CD4-positive, alpha-beta T cell treated with Interleukin-10 for 1 hour (primary cell): ENCODE measurements at places on chromosomes 7 and 10.

DNA sequence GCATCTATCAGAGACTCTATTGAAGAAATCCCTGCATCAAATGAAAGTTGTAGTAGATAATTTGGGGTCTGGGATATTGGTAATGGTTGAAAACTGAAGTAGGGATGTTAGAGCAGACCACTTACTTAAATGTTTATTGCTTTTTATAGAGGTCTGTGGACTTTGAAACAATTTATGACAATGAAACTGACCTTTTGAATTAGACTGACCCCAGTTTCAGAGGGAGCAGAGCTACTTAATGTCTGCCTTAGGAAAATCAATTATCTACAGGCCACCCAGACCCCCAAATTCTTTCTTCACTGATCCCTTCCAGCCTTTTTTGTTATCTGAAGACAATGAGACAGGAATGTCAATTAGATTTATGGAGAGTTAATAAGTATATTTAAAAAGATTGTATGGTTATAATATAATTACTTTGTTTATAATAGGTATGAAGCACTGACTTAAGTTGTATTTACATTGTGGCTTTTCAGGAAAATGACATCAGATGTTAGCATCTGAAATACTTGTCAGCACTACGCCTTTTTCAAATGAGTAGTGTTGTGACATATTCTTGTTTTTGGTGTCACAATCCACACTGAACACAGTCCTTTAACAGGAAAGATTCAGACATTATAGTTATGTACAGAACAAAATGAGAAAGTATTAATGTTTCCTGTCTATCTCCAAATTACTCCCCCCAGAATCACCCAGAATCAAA lies 13.9 kb downstream of the MGAM2 start:
- no peak for DNase-seq

- DNase-seq, result no peak
Measured at GRCh38 chr10:63084690-63085382, 48.3 kb upstream of the NRBF2 start.

GRCh38 chr7:56578612-56579011 lies 462.4 kb upstream of the NUPR2 start:
- DNase-seq, result no peak

DNA sequence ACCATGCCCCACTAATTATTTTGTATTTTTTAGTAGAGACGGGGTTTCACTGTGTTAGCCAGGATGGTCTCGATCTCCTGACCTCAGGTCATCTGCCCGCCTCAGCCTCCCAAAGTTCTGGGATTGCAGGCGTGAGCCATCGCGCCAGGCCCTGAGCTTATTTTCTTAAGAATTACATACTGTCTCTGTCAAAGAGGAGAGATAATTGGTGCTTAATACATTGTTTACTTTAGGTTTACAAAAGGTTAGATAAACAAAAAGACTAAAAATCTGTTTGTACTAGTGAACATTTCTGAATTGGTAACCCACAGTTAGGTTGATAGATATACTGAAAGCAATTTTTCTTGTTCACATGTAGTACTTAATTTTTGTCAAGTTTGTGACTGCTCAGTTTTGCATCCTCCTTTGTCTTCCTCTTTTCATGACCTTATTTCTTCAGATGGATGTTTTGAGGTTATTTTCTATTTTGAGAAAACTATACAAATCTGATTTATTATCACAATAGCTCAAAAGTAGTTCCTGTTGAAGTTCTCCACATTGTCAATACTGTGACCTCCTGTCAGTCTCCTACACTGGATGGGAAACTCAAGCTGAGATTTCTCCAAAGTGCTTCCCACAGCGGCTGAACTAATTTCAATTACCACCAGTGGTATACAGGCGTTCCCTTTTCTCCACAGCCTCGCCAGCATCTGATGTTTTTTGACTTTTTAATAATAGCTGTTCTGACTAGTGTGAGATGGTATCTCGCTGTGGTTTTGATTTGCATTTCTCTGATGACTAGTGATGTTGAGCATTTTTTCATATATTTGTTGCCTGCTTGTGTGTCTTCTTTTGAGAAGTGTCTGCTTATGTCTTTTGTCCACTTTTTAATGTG lies 22.5 kb downstream of the HHEX start:
- DNase-seq, result no peak

DNA sequence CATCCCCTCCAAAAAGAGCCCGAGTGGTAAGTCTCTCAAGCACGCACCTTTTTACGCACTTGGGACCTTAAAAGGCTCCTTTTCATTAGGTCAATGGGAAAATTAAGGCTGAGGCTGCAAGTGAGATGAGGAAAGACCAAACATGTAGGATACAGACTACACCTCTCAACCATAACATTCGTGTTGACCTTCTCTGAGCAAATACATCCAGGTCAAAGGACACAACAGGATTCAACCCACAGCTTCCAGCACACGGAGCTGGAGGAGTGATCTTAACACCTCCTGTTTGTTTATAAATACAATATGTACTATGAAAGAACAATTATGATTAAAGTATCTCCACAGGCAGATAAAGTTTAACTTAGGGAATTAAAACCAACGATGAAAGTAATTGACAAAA lies 9.7 kb downstream of the SFMBT2 start:
- no peak for DNase-seq

GRCh38 chr7:106561151-106561550 lies 99.8 kb downstream of the CCDC71L start:
- DNase-seq, result no peak

GRCh38 chr10:14751921-14752320 lies 22.8 kb downstream of the FAM107B start:
- no peak for DNase-seq
